Stimulated activated CD4-positive, alpha-beta T cell treated with anti-CD3 and anti-CD28 coated beads, TNF-alpha, amount 100 ng/mL, for 48 hours (primary cell): ENCODE measurements at places on chromosomes 5 and 9.

- no peak for DNase-seq
These were observed 4.7 kb upstream of the ZNF354C start for GRCh38 chr5:179055436-179055835.

- DNase-seq: no peak
These were observed 33.9 kb downstream of the MRPS30 start for GRCh38 chr5:44842496-44843282.

GRCh38 chr5:56070851-56071465, 76.2 kb upstream of the IL6ST start:
- DNase-seq: no peak

DNA sequence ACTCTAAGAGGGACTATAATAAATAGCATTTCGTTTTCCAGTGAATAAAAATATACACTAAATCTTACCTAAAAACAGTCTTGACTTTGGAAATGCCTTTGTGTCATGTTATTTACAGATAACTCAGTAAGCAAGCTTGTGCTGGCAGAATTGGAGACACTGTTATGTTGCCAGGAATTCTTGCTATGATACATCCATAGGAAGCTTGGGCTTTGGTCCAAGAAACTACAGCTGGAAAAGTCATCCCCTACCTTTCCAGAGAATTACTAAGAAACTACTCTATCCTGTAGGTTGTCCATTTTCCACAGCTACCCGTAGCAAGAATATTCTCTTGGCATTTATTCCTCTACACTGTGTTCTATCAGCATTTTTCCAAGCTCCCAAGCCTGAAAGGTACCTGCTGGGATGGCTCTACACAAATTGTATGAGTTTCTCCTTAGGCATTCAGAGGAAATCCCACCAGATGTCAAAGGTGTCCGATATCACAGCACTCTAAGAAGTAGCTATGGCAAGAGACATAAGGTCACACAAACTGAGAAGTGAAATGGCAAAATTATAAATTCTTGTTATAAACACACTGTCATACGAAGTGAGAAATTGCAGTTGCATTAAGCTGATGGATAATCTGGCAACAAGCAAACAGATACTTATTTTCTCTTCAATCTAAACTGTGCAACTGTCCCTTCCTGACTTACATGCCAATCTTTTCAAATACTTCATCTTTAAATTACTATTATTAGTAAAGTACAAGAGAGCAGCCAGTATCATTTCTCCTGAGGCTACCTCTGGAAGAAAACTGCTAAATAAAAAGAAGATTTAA, 68.5 kb downstream of the MCTP1 start:
- no peak for DNase-seq
